Activated CD4-positive, CD25-positive, alpha-beta regulatory T cell treated with anti-CD3 and anti-CD28 coated beads, Interleukin-2, amount 50 U/mL, for 72 hours (primary cell): ENCODE measurements at places on chromosomes 4 and X.

GRCh38 chr4:166989886-166990285 is 244.4 kb downstream of the SPOCK3 start:
- no peak for DNase-seq

GRCh38 chr4:94764069-94764468 is 6.3 kb downstream of the BMPR1B start:
- no peak for DNase-seq

GRCh38 chr4:129246910-129247461 is 151.0 kb downstream of the C4orf33 start:
- DNase-seq, result no peak

DNA sequence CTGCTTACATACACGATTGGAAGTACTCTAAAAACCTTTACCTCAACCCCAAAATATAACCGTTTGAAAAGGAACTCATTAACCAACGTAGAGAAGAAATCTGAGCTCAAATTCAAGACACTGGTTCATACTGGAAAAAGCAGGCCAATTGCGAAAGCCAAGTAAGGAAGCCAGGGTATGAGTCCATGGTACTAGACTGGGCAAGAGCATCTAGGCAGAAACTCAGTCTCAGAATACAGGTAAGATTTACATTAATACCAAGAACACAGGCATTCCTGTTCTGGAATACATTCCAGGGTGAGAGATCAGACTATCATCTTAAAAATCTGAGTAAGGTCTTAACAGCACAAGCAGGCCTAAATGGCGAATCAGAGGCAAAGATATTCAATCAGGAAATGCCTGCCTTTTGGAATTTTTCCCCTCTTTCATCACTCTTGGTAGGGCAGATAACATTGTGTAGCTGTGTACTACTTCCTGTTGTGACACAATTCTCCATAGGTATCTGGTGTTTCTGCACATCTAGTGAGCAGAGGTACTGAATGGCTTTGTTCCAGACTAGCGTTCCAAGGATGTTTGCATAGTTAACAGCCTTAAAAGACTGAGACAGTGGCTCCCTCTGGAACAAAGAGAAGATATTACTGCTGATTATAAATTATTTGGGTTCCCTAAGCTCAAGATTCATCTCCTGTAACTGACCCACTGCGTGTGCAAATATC is 311.3 kb downstream of the PCDH19 start:
- no peak for DNase-seq

DNA sequence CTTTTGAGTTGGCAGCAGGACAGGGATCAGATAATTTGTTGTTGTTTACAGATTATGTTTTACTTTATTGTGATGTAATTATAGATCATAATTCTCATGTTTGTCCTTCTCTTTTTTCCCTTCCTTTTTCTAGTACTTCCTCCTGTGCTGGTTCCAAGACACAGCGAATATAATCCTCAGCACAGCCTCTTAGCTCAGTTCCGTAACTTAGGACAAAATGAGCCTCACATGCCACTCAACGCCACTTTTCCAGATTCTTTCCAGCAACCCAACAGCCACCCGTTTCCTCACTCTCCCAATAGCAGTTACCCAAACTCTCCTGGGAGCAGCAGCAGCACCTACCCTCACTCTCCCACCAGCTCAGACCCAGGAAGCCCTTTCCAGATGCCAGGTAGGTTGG is 58.0 kb downstream of the SMAD1 start:
- no peak for DNase-seq

- peak; percentile 78 for DNase-seq
These were observed at the start of gene FAM50A for GRCh38 chrX:154443992-154444754. TSS of gene FAM50A (plus strand) at chrX:154444141. CDS start at chrX:154444236, 95 bp downstream.

DNA sequence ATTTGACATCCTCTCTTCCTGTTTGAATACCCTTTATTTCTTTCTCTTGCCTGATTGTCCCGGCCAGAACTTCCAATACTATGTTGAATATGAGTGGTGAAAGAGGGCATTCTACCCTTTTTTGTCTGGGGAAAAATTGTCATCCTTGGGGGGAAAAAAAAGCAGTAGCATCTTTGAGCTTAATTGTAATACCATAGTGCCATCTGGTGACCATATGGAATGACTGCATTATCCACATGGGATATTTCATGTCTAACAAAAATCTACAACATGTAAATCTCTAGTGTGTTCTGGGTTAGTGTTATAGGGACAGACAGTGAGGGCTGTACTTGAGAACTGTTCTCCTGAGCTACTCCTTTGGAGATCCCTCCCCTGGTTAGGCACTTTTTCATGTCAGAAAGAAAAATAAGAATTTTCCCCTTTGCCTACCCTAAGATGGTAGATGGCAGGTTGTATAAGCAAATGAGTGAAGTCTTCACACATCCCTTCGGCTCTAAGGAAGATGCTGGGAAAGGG is 26.0 kb downstream of the CAPN6 start:
- DNase-seq, result no peak

DNA sequence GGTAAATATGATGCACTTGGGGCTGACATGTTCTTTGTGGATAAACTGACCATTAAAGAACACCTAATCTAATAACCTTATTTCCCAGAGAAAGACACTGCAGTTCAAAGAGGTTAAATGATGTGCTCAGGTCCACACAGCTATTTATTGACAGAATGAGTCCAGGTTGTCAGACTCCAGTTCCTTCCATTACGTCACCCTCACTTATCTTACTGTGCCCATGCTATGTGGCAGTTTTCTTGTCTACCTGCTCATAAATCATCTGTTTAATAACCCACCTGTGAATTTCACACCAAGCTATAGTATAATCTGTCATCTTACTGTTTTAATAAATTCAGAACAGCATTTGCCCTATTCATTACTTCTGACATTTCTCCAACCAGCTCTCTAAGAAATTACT is 36.7 kb downstream of the QRFPR start:
- no peak for DNase-seq

- DNase-seq, result no peak
These were observed 59.4 kb upstream of the H2AZ1 start for GRCh38 chr4:100009490-100009889.

DNA sequence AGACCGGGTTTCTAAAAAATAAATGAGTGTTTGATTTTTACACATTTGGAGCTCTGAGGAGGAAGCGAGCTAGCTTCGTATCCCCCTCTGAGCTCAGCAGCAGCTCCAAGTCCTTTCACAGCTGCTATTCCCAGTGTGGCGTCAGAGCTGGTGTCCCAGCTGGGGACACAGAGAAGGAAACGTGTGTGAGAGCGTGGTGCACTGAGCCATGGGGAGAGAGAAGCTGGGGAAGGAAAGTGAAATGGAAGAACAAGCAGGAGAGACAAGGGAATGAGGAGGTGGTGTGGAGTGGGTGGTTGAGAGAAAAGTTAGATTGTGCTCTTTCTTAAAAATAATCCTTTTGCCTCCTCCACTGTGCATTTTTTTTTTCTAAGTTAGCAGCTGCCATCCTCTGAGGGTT is 79.5 kb upstream of the SLC4A4 start:
- DNase-seq, result no peak

- DNase-seq, result no peak
These were observed 321 bp upstream of the HPRT1 start for GRCh38 chrX:134459683-134460004.

DNA sequence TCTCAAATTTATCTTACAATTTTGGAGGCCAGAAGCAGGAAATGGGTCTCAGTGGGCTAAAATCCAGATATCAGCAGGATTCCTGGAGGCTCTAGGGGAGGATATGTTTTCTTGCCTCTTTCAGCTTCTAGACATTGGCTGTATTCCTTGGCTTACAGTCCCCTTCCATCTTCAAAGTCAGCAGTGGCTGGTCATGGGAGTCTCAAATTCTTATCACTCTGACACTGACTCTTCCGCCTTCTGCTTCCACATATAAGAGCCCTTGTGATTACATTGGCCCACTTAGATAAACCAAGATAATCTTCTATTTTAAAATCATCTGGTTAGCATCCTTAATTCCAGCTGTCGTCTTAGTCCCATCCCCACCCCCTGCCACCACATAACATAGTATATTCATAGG is 113.0 kb downstream of the PCDH7 start:
- DNase-seq, result no peak

GRCh38 chr4:76705472-76705871 is 192.5 kb downstream of the SOWAHB start:
- no peak for DNase-seq

DNA sequence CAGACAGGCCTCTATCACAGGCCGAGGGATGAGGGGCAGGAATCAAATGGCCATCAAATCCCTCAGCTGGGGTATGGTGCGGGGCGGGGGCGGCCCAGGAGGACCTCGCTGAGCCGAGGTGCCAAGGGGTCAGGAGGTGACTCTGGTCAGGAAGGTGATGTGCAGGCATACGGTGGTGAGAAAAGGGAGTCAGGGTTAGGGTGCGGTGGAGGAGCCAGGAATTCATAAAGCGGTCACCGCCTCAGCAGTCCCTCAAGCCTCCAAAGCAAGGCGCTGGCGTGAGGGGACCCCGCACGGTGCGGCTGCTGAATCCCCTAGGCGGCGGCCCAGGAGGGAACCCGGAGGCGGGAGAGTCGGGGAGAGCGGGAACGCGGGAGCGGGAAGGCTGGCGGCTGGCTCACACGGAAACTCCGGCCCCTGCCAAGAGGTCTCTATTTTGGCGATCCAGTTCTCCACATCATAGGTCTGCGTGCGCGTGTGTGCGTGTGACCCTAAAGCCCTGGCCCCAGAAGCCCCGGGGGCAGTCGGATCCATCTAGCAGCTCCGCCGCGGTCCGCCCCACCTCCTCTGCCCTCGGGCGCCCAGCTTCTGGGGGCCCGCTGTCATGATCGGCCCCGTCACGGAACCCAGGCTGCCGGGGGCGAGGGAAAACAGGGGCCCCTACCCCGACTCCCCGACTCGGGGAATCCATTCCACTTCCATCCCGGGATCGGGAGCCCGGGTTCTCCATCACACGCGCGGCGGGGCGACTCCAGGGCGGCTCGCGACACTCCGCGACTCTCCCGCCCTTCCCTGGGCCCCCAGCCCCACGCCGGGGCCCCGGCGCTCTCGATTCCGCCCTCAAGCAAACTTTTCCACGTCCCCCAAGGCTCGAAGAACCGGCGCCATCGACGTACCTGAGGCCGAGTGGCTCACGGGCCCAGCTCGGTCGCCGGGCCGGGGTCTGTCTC is 593 bp downstream of the ELF4 start:
- DNase-seq, result no peak

DNA sequence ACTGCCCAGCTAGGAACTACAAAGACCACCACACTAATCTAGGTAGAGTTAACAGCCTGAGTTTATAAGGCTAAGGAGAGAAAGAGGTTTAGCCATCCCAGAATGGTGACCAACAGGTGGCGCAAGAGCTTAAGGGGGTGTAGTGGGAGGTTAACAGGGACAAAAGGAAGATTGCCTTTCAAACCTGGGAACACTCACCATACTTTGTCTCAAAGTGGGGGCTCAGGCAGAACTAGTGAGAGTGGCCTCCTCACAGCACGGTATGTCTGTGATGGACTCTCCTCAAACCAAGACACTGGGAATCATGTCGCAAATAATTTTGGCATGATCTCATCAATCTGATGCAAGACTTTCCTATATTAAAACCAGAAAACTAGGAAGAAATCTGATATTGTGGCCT is 23.4 kb downstream of the CCNI start:
- DNase-seq, result peak; percentile 43

GRCh38 chrX:129875669-129876068 is 30.3 kb upstream of the UTP14A start:
- DNase-seq, result no peak

GRCh38 chr4:108607079-108607815 is 13.1 kb upstream of the RPL34 start:
- DNase-seq, result no peak

- DNase-seq, result peak; percentile 75
These were observed 10.3 kb downstream of the ATP5ME start for GRCh38 chr4:663438-664428.

GRCh38 chrX:104205548-104205947 is 39.3 kb downstream of the FAM199X start:
- no peak for DNase-seq

DNA sequence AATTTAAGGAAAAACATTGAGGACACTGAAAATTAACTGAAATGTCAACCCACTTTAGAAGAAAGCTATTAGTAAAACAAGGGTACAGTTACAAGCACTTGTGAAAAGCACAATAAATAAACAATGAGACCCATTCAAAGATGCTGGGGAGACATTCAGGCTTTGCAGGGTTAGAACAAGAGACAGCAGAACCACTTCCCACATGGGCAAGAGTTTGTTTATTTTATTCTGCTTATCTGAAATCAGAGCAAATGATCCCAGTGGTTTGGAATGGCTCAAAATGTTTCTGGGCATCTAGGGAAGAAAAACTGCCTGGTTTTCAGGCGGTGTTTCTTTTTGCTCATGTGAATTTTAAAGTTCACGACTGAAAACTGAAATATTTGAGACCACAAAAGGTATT is 42.4 kb downstream of the PPP3CA start:
- DNase-seq, result no peak

GRCh38 chrX:99480728-99481127 is 929.3 kb downstream of the PCDH19 start:
- no peak for DNase-seq

DNA sequence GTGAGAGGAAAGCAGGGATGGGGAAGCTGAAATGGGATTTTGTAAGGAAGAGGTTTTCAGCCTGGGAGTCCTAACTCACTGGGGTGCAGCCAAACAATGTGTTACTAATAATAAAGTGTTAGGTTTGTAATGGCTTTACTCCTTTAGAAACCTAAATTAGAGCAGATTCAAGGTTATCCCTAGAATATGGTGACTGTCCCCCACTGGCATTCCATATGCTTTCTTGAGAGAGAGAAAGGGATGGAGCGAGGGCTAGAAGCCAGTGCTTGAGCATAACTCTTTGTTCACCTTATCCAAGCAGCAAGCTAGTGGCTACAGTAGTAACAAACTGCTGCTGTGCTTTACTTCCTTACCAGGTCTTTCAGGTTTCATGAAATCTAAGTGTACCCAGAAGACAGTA is 249.1 kb upstream of the PGRMC2 start:
- DNase-seq, result no peak

GRCh38 chrX:18354369-18355223 is at the start of gene SCML2:
TSS of gene SCML2 (minus strand) at chrX:18354688. CDS start at chrX:18334071, 20,617 bp downstream.
- DNase-seq, result peak; percentile 47

DNA sequence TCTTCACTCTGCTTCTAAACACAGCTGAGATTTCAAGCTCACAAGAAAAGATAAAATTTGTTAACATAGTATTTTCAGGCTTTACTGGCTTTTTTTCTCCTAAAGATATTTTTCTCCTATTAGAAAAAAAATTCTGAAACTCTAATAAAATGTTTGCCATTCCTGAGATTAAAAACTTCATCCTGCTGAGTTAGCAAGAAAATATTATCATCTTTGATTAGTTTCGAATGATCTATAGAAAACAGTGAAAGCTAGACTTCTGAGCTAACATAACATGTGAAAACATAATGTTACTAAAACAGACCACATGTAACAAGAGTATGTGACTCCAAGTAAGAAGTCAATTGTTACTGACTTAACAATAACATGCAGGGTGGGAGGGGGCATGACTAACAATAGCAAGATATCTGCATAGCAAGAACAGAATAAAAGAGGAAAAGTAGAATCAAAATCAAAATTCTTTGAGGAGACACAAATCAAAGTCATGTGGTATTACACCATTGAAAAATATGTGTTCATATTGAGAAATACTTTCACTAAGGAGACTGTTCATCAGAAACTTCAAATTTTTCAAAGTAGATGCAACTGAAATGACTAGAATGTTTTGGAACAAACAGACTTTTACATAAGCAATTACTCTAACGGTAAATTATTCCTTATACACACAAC is 14.5 kb downstream of the TBCK start:
- DNase-seq, result no peak
